Activated T-helper 1 cell treated with anti-CD3 and anti-CD28 coated beads, Interleukin-2, amount 50 U/mL, for 16 hours (primary cell): ENCODE measurements at places on chromosomes 4 and X.

DNA sequence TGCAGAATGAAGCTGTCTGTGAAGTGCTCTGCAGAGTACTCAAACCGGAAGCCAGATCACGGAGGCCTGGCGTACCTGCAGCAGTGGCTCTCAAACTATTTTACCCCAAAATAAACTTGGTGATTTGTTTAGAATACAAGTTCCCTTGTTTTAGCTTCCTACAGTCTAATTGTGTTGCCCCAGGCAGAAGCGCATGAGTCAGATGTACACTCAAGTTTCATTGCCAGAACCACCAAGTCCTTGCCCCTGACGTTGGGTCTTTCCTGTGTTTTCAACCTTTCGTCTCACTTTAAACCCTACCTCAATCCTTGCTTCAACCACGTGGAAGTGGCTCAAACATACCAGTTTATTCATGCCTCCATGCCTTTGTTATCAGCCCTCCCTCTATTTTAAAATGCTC, 66.2 kb upstream of the SLC7A11 start:
- DNase-seq = no peak

DNA sequence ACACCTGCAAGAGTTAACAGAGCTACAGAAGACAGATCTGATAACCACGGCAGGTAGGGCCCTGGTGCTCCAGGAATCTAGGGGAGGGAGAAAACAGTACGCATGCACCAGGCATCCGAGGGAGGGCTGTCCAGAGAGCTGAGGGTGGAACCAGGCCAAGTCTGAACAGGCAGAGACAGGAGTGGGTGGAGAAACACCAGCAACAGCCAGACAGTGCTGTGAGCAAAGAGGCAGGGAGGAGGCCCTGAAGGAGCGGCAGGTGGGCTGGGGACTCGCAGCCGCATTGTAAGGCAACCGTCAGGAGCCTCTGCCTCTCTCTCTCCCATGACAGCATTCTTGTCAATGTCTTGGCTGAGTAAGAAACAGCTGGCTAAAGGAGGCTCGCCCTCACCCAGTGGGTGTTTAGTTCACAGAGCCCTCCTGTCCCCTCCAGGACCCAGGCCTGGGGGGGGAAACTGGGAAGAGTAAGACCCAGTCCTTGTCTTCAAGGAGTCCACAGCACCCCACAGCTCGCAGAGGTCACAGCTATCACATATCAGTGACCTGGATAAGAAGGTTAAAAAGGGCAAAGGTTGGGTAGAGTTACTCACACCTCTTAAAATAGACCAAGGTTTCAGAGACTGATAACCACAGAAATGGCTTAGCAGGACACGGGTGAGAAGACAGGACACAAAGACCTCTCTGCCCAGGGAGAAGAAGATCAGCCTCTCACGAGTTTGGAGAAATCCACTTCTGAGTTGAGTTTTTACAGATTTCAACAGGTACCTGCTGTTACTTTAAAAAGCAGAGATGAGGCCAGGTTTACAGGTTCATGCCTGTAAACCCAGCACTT, 10.5 kb downstream of the ACSL1 start:
- DNase-seq = no peak

- no peak for DNase-seq
Observed at GRCh38 chr4:32258986-32259385, 1538.8 kb downstream of the PCDH7 start.

GRCh38 chrX:20230406-20230805, 36.3 kb downstream of the RPS6KA3 start:
- DNase-seq = no peak

- DNase-seq = no peak
Observed at GRCh38 chr4:108429662-108430061, 190.7 kb upstream of the RPL34 start.

GRCh38 chrX:1420371-1420770, 28.5 kb upstream of the SLC25A6 start:
- DNase-seq = no peak

DNA sequence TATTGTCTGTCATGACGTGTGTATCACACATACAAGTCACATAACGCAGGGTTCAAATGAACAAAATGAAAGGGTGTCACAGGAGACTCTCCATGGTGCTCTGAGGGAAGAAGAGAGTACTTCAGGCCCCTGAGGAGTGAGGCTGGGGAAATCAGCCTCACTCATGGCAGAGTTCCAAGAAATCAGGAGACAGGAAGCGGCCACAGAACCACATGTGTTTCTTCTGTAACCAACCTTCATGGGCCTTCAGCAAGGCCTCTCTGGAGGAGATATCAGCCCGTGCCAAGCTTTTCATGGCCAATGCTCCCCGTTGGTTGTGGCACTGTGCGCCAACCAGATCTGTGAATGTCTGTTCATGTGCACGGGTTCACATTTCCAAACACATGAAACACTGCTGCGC, 76.0 kb downstream of the NAT8L start:
- no peak for DNase-seq

GRCh38 chr4:24032371-24032989, 142.6 kb upstream of the PPARGC1A start:
- DNase-seq = no peak

- DNase-seq = no peak
Observed at GRCh38 chr4:110532901-110533589, 57.1 kb downstream of the ENPEP start.

- no peak for DNase-seq
Observed at GRCh38 chr4:73606465-73606974, 13.7 kb downstream of the RASSF6 start.

DNA sequence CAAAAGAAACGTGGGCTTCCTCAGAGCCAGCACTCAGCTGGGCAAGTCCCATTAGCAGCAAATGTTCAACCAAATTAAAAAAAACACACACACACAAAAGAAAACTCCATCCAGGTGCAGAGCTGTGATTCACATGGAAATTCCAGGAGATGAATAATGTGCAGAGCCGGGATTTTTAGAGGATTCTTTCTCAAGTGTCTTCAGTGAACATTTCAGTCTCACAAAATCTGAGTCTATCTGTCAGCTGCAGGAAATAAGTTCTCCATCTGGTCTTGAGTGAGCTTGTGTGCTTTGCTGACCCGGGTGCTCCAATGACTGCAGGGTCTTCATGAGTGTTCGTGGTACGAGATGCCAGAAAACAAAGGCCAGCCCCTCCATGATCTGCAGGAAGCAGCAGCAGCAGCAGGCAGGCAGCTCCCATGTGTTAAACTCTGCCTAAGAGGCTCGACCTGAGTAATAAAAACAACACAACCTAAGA, 44.3 kb downstream of the RASGEF1B start:
- no peak for DNase-seq

GRCh38 chrX:115889121-115889890, 281.2 kb upstream of the AGTR2 start:
- DNase-seq = no peak

DNA sequence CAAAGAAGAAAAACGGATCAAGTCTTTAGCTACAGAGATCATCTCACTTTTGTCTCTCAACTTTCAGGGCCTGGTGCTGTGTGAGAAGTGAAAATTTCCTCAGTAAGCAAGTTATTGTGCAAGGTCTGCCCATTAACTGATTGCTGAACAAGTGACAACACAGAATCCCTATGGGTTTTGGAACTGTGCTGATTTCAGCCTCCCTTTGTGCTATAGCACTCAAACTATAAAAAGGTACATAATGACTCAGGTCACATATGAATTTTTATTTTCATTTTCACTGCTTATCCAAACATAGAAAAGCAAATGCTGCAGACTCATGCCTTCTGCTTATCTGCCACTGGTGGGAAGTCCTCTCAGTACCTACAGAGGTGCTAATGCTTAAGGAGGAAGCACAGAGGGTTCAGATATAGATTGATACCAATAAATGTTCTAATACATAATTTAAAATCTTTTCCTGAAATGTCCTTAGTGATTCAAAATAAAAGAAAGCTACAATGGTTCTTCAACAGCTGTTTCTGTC, 576.2 kb upstream of the CT83 start:
- DNase-seq = no peak

- DNase-seq = no peak
Observed at GRCh38 chr4:53221832-53222480, 143.9 kb downstream of the SCFD2 start.

DNA sequence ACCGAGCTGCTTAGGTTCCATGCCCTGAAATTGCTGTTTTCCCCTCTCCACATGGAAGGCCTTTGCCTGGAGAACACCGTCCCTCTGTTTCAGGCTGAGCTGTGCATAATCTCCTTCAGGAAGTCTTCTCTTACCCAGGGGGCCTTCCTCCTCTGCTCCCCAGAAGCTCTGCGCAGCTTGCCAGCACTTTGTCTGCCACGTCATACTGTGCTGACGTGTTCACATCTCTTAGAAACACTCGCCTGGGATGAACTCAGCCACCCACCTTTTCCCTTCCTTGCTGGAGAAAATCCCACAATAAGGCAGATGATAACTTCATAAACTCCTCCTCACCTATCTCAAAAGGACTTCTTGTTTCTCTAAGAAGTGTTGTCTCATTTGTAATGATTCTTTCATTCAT, 110.7 kb downstream of the ARHGAP10 start:
- no peak for DNase-seq

- no peak for DNase-seq
Observed at GRCh38 chr4:142021181-142021580, 384.8 kb downstream of the IL15 start.

DNA sequence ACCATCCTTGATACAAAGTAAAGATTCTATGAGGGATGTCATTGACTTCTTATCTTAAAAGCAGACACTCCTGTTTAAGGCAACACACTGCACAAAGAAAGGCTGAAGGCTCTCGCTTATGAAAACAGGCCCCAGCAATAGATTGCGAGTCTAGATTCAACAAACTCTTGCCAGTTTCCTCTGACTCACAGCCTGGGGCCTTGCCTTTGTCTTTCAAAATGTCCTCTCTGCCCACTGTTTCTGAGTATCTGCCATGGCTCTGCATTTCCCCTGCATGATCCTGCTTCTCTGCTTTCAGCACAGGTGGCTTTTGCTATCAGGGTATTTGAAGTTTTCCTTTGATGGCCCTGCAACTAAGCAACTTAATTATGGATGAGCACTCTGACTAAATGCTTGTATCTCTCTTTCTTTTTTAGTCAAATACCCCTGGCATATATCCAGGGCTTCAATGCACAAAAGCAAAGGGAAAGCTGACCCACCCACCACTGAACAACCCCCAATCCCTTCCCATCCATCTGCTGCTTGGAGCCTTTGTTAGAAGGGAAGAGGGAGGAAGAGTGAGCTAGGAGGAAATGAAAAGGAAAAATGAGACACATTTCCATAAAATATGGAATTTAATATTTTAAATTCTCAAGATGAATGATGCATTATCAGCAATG, 32.2 kb downstream of the NDP start:
- DNase-seq = no peak

GRCh38 chrX:16836371-16836770, 33.8 kb downstream of the RBBP7 start:
- no peak for DNase-seq
